Globus pallidus (tissue), 1 donor: ENCODE measurements at places on chromosomes 5 and 9.

GRCh38 chr5:3659907-3660306 lies 64.3 kb downstream of the IRX1 start:
- DNase-seq, result no peak

- no peak for DNase-seq
These were observed 463.2 kb downstream of the MAT2B start for GRCh38 chr5:163968651-163969050.

- DNase-seq, result peak; percentile 88
These were observed 3.0 kb upstream of the UBE2R2 start for GRCh38 chr9:33813712-33814641.

GRCh38 chr5:115467628-115468027 lies 76.9 kb downstream of the FEM1C start:
- DNase-seq, result no peak

- DNase-seq, result no peak
These were observed 42.0 kb downstream of the FRMPD1 start for GRCh38 chr9:37692622-37693221.

GRCh38 chr9:129380961-129381401 lies 202.9 kb upstream of the IER5L start:
- no peak for DNase-seq

GRCh38 chr5:52777186-52777585 lies 10.5 kb upstream of the ITGA1 start:
- no peak for DNase-seq

GRCh38 chr5:11346336-11346735 lies 557.9 kb downstream of the CTNND2 start:
- DNase-seq, result no peak

GRCh38 chr5:38680094-38680825 lies 123.8 kb upstream of the LIFR start:
- DNase-seq, result peak; percentile 84

GRCh38 chr9:35042081-35042604 lies 30.3 kb downstream of the VCP start:
- DNase-seq, result no peak

- no peak for DNase-seq
These were observed 13.3 kb downstream of the HMMR start for GRCh38 chr5:163473635-163474243.

DNA sequence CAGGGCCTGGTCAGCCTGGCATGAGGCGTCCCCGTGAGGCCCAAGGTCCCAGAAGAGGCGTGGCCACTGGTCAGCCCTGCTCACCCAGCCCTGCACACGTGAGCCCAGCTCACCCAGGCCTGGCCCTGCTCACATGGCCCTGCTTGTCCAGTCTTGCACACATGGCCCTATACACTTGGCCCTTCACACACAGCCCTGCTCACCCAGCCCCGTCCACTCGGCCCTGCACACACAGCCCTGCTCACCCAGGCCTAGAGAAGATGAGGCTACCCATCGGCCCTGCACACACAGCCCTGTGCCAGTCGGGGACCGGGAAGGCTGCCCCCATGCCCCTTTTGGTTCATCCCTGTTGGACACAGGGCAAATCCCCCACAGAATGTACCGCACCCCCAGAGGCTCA lies 28.4 kb downstream of the ZDHHC11B start:
- no peak for DNase-seq

- DNase-seq, result peak; percentile 47
These were observed 94.9 kb downstream of the DENND1A start for GRCh38 chr9:123834889-123835562.

GRCh38 chr5:74406844-74407243 lies 233.7 kb downstream of the ENC1 start:
- no peak for DNase-seq

DNA sequence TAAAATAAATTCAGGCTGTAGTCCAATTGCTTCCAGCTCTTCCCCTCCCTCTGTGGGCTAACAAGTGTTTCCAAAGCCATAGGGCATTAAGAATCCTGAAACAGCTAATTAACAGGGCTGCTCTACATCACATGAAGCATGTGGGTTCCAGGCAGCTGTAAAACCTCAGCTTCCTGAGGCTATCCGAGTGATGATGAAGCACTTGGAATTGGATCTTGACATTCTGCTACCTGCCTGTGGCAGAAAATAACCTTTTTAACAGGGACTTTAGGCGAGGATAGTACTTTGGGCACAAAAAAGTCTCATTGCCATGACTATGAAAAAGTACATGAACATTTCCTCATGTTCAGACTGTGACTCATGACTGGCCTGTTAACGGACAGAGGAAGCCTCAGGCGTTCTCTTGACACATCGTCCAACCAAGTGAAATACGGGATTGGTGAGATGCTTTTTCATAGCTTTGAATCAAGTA lies 107.2 kb downstream of the PDE4D start:
- DNase-seq, result no peak

DNA sequence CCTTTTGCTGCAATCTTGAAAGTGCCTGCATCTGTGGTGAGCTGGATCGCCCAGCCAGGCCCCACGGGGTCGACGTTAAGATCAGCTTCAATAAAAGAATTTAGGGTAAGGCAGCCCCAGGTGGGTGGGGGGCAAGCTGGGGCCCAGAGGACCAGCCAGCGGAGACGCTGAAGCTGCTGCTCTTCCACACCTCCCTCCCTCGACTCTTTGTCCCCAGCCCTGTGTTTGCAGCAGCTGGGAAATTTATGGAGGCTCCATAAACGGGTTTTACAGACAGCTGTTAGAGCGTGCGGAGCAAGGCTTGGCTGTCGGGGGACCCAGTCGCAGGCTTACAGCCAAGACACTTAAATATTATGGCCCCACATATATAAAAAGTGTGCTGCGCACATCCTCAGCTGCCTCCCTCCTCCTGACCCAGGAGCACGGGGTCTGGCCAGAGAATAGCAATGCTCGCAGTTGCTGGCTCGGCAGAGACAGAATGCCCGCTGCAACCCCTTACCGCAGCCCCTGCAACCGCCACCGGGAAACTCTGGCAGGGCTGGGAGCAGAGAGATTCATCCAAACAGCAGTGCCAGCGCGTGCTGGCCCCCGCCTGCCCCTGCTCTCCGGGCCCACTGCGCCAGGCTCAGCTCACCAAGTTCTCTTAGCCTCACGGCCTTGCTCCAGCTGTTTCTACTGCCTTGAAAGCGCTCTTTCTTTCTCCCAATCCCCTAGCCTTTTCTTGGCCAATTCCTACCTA lies 28.4 kb upstream of the MVB12B start:
- peak; percentile 93 for DNase-seq
